Breast epithelium (tissue), 4 donors: ENCODE measurements at places on chromosomes 4 and X. TPM values are rescaled to one million over a fixed set of nuclear protein-coding genes. Genes with fewer than 3 reads are reported as not detected.

GRCh38 chrX:152070144-152070543 lies 68.2 kb downstream of the MAGEA10 start:
- no peak overlapping the region for H3K27ac ChIP-seq
- no peak for DNase-seq
- no peaks in the 10 kb centered on the region for H3K36me3 ChIP-seq
- no peak overlapping the region for H3K4me3 ChIP-seq
- no peaks in the 10 kb centered on the region for H3K27me3 ChIP-seq

DNA sequence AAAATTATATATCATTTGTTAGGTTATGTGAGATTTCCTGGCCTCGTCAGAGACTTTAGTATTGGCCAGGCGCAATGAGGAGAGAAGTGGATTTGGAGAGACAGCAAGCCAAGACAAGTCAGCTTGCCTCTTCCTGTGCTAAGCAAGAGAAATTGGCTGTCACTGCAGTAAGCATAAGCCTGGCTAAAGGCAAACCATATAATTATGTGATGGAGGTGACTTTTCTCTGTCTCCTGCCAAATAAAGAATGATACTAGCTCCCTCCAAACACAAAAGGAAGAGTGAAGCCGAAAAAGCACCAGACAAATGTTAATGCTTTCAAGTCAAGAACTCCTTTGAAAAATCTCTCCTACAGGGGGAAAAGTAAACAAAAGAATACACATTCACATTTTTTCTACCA lies 2246.0 kb downstream of the ARAP2 start:
- no peaks in the 10 kb centered on the region for H3K27me3 ChIP-seq
- no peaks in the 10 kb centered on the region for H3K4me1 ChIP-seq
- H3K36me3 ChIP-seq, result no peaks in the 10 kb centered on the region
- DNase-seq, result no peak

DNA sequence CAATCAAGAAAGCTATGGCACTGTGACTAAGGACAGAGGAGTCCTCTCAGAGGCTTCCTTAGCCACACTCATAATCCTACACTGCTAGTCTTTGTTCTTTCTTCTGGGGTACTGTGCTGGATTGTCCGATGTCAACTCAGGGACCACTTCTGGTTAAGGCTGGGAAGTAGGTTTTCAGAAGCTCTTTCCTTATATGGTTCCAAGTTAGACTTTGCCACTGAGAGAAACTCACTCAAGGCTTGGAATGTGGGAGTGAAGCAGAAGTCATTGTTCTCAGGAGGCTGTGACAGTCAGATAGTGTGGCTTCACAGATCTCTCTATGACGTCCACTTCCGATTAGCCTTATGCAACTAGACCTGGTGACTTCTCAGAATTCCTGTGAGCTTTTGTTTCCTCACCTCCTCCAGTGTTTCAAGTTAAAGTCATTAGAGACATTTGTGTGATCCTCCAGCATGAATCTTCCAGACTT lies 317.3 kb upstream of the F9 start:
- no peak overlapping the region for H3K4me3 ChIP-seq
- H3K36me3 ChIP-seq, result no peaks in the 10 kb centered on the region
- H3K27ac ChIP-seq, result no peak overlapping the region
- H3K27me3 ChIP-seq, result peaks cover 47% of the 10 kb centered on the region
- no peaks in the 10 kb centered on the region for H3K4me1 ChIP-seq

The CCDC110 gene
- total RNA-seq, result 1.3 TPM

DNA sequence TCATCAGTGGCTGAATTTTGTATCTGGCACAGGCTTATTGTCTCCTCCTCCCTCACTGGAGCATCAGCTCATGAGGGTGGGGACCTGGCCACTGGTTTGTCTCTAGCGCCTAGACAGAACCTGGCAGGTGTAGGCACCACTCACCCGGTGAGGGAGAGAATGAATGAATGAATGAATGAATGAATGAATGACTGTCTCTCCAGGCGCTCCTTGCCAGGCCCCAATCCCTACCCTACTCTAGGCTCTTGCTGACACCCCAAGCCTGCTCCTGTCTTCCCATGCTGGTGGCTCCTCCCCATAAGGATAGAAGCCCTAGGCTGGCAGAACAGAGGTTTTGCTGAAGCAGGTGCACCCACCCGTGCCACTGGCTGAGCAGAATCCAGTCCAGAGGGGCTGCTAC lies 41.3 kb upstream of the GRPEL1 start:
- no peaks in the 10 kb centered on the region for H3K27me3 ChIP-seq
- H3K36me3 ChIP-seq, result no peaks in the 10 kb centered on the region
- H3K27ac ChIP-seq, result no peak overlapping the region
- H3K4me3 ChIP-seq, result no peak overlapping the region
- H3K4me1 ChIP-seq, result no peaks in the 10 kb centered on the region

The FAM53A gene
- 3.7 TPM for total RNA-seq

DNA sequence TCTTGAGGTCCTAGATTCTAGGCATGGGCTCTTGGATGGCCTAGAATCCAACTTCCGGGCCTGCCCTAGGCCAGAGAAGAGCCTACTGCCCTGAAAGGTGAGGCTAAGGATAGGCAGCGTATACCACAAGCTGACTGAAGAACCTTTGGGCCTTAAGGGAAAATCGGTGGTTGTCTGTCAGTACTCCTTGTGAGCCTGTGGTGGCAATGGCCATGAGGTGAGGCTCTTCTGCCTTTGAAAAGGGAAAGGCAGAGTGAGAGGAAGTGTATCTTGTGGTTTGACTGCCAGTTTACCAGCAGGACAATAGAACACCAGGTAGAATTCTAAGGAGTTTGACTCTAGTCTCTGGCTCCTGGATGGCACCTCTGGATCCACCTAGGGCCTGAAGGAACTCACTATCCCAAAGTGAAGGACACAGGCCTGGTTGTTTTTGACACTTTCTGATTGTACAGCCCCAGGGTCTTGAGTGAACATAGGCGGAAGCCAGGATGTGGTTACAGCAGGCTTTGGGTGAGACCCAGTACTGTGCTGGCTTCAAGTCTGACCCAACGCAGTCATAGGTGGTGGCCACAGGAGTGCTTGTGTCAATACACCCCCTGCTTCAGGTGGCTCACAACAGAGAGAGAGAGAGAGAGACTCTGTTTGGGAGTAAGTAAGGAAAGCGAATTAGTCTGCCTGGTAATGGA lies 20.9 kb downstream of the ITIH6 start:
- no peaks in the 10 kb centered on the region for H3K27me3 ChIP-seq
- H3K36me3 ChIP-seq, result no peaks in the 10 kb centered on the region
- no peak for DNase-seq
- H3K4me1 ChIP-seq, result no peaks in the 10 kb centered on the region

- DNase-seq, result peak; percentile 64
- H3K27me3 ChIP-seq, result no peaks in the 10 kb centered on the region
- H3K27ac ChIP-seq, result no peak overlapping the region
- H3K4me1 ChIP-seq, result no peaks in the 10 kb centered on the region
Measured at GRCh38 chr4:3791910-3792542, 25.8 kb downstream of the ADRA2C start.
